HS-5 (cell line): ENCODE measurements at places on chromosomes 2 and 18.

- no peak for DNase-seq
Observed at GRCh38 chr18:50675043-50675442, 115.2 kb downstream of the MAPK4 start.

DNA sequence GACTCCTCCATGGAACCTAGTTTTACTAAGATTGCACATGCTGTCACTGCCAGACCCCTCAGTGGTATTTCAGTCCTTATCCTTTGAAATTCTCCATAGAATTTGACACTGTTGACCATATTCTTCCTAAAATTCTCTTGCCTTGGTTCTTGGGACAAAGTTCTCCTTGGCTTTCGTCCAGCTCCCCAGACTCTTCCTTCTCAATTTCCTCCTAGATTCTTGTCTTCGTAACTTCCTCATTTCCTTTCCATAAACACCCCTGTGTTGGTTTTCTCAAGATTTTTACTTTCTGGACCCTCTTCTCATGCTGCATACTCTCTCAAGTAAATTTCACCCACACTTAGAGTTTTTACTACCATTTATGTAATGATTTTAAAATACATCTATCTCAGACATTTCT lies 96.6 kb upstream of the TWSG1 start:
- DNase-seq = no peak

GRCh38 chr2:221999166-221999565 lies 299.6 kb downstream of the PAX3 start:
- DNase-seq = no peak

GRCh38 chr2:15940661-15941480 lies 521 bp downstream of the MYCN start:
- no peak for DNase-seq

GRCh38 chr18:42559069-42559690 lies 556.3 kb downstream of the RIT2 start:
- DNase-seq = peak; percentile 30

- DNase-seq = no peak
Observed at GRCh38 chr2:241479026-241479898, 29.1 kb downstream of the STK25 start.

DNA sequence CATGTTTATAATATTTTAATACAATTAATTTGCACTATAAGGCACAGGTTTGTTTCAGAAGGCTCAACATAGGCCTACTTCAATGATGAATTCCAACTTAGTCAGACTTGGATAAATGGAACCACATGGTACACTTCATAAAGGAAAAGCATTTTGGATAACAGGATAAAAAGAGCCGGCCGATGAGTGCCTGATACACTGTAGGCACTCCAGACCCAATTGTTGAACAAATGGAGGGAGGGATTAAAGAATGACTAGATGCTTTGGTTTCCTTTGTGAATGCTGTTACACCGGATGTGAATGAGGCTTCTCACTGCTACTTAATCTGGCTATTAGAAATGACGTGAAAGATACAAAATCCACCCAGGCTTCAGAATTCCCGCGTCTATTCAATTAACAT lies 104.1 kb upstream of the KCTD1 start:
- no peak for DNase-seq

GRCh38 chr18:6341303-6341702 lies 73.4 kb downstream of the L3MBTL4 start:
- DNase-seq = no peak

DNA sequence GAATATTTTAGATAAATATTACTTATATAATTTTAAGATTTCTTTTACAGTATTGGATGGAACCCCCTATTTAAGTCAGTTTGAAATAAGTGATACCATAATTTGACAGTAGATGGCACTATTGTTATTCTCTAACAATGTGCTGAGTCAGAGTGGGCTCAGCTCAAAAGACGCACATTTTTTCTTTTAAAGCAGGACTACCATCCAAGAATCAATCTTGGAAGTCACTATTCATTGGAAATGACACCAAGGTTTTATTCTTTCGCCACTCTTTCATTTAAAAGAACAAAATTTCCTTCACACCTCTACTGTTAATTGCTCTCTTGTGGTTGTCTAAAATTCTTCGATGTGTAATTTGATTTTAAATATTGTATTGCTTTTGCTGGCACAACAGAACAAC lies 32.6 kb upstream of the SPAG16 start:
- peak; percentile 49 for DNase-seq

DNA sequence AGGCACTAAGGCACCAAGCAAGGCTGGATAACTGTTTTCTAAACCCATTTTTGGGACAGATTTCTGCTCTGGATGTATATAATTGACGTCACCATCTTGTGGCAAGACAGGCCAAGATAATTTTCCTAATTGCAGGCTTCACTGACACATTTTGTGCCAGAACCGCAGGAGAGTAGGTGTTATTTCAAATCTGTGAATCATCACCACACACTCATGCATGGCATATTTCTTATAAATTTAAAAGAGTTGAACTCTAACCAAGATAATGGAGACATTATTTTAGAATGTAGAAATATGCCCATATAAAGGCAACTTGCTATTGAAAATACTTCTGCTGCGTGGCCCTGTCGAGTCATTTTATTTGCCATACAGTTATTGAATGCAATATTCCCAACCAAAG lies 68.3 kb upstream of the ACYP2 start:
- no peak for DNase-seq

- DNase-seq = no peak
Observed at GRCh38 chr2:177332992-177333388, 59.6 kb upstream of the AGPS start.

DNA sequence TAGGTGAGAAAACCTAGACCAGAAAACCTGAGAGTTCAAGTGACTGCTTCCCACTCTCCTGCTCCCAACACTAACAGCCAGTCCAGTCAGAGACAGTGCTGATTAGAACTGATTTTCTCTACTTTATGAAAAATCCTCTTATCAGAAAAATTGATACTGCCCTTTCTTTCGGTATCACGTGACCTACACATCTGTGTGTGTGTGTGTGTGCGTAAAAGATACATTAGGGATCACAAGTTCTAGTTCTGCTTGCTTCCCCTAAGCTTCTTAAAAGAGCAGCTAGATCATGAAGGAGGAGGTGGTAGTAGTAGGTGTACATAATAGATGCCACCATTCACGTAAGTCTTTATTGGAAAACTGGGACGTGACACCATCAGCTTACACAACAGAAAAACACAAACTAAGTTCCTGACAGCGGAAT lies 1.5 kb downstream of the ARL5A start:
- no peak for DNase-seq

GRCh38 chr2:96548558-96549465 lies 12.3 kb downstream of the ARID5A start:
- DNase-seq = no peak

DNA sequence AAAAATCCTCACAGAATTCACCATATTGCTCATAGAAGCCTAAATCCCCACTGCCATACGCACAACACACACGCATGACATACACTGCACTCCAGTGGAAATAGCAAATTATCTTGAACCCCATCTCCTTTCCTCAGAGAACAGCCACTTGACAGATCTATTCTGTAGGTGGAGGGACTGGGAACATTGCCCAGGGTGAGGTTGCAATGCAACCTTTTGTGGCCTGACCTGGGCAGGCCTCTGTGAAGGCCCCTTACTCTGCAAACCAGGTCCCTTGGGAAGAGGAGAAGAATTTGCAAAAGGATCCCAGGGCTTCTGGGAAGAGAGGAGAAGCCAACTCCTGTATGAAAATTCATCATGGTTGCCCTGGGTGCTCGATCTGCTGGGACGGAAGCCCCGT lies 51.9 kb downstream of the SDC1 start:
- DNase-seq = no peak

DNA sequence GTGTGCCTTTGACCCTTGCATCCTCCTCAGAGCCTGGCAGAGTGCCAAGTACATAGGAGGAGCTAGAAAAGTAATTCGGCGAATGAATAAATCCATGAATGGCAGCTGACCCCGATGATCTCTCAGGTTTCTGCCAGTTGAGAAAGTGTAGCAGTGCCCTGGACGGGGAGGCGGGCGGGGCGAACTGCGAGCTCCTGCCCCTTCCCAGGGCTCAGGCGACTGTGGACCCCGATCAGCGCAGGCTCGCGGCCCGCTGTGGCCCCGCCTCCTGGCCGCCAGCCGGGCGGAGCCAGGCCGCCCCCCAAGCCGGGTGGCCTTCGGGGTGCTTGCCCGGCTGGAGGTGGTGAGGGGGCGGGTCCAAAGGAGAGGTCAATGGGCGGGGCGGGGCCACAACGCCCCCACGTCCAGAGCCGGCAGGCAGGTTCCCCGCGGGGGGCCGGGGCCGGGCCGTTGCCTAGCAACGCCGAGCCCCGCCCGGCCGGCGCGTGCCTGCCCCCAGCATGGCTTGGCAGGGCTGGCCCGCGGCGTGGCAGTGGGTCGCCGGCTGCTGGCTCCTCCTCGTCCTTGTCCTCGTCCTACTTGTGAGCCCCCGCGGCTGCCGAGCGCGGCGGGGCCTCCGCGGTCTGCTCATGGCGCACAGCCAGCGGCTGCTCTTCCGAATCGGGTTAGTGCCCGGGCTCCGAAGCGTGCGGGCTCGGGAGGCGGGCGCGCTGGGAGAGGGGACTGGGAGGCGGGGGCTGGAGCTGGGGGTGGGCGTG lies 30.6 kb upstream of the TMBIM1 start:
- peak; percentile 25 for DNase-seq

- DNase-seq = no peak
Observed at GRCh38 chr18:58135183-58135641, 91.2 kb downstream of the NEDD4L start.

DNA sequence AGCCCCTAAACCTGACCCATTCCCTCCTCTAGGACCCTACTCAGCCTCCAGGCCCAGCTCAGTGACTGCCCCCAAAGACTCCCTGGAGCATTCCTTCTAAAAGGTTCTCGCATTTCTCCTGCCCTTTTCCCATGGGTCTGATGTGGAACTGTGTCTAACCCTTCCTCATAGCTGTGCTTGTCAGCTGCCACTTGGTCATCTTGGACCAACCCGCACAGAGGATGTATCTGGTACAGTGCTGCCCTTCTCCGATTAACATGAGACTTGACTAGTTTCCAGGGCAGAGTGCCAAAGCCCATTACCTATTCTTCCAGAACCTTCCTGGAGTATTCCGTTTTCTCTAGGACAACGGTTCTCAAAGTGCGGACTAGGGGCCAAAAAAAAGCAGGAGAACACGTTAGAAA lies 518 bp upstream of the NFU1 start:
- DNase-seq = no peak

DNA sequence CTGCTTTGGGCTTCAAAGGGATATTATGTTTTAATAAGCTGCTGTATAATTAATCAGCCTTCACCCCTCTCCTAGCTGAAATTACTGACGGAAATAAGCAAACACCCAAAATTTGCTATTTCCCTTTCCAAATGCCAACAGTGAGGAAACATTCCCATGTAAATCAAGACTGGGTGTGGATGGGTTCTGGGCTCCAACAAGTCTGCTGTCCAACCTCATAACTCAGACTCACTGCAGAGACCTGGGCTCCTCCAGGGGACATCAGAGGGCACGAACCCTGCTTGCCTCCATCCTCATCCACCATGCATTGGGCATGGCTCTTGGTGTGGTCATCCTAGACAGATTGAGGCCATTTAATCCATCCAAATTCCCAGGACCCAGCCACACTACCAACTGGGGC lies 173.7 kb downstream of the C1D start:
- no peak for DNase-seq

DNA sequence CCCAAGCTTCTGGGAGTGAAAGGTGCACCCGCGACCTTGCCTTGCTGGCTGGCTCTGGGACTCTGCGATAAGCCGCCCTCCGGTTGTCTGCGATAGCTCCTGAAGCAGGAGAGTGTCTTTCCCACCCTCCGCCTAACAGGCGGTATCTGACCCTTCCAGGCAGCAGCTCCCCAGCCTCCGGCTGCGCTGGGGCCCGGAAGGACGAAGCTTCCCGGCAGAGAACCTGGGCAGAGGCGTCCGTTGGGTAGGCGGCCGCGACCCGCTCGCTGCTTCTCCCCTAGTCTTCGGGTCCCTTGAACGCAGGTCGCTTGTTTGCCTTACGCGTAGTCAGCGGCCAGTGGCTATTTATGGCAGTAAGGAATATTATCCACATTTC lies 446 bp upstream of the RHBDD1 start:
- DNase-seq = no peak

- DNase-seq = no peak
Observed at GRCh38 chr2:171124541-171124940, 36.2 kb downstream of the TLK1 start.

DNA sequence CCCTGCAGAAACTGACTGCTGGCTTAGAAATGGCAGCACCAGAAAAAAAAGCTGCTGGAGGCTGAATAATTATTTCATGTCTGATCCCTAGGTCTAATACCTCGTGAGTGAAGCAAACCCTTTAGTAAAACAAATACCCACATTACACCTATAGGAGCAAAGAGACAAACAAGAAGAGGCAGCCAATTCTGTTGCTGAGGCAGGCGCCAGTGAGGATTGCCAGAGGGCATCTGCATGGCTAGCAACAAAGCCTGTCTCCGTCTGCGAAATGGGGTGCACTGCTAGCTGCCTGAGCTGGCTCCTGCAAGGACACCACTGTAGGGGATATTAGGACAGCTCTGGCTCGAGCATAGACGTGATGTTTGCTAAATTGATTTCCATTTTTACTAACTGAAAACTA lies 509.7 kb downstream of the TDRD15 start:
- no peak for DNase-seq

GRCh38 chr2:106534471-106534870 lies 47.3 kb downstream of the CD8B2 start:
- DNase-seq = no peak

GRCh38 chr2:2708575-2709430 lies 377.7 kb upstream of the MYT1L start:
- no peak for DNase-seq

- no peak for DNase-seq
Observed at GRCh38 chr2:46257476-46257875, 39.7 kb upstream of the EPAS1 start.

- DNase-seq = no peak
Observed at GRCh38 chr2:64015391-64015790, 3.8 kb downstream of the VPS54 start.

DNA sequence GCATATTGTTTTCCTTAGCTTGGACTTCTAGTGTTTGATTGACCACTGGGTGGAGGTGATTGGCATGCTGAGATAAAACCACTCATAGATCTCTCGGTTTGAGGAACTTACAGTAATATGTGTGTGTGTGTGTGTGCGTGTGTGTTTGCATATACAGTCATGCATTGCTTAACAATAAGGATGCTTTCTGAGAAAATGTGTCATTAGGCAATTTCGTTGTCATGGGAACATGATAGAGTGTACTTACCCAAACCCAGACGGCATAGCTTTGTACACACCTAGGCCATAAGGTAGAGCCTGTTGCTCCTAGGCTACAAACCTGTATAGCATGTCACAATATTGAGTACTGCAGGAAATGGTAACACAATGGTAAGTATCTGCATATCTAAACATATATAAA lies 167.3 kb downstream of the NYAP2 start:
- no peak for DNase-seq

DNA sequence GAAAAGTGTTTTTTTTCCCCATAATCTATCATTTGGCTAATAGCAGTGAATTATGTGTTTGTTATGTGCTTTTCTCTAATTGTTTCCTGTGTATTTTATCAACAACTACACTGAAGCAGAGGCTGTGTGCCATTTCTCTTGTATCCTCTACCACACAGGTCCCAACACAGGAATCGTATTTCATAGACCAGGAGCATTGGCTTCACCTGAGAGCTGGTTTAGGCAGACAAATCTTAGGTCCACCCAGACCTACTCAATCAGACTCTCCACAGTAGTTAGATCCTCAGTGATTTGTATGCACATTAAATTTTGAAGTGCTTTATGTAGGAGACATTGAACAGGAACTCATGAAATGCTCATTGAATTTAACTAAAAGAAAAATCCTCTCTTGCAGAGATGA lies 109.2 kb downstream of the FSHR start:
- no peak for DNase-seq

- DNase-seq = no peak
Observed at GRCh38 chr2:229045671-229046070, 225.4 kb downstream of the PID1 start.

GRCh38 chr2:206040525-206040924 lies 45.4 kb downstream of the INO80D start:
- no peak for DNase-seq
